ENCODE measurements at places on chromosomes 4 and X. TPM values are rescaled to one million over a fixed set of nuclear protein-coding genes. Genes with fewer than 3 reads are reported as not detected.

HERC5 gene
- total RNA-seq = 4.1 TPM

DNA sequence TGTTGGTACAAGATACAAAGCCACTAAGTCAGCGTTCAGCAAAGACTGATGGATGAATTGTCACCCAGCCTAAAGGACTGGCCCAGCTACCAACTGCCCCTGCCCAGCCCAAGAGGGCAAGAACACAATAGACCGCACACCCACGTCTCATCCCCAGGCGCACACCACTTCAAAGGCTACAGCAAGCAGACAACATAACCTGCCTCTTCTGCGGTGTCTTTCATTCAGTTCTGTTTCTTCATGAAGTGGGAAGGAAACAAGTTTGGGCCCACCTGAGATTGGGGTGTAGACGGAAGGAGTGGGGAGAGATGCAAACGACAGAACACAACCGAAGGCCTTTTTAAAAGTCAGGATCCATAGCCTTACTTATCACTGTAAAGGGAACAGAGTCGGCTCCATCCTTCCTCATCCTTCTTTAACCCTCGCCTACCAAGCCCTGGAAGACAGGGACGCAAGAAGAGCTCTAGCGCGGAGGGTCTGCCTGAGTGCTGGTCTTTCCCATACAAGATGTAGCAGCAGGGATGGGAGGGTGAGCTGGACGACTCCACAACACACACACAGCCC, 691 bp downstream of the SCARB2 start:
- no peak for DNase-seq

RHOH gene
- 7.9 TPM for total RNA-seq

- no peak for DNase-seq
Observed at GRCh38 chr4:111960241-111960667, 185.0 kb upstream of the FAM241A start.

DNA sequence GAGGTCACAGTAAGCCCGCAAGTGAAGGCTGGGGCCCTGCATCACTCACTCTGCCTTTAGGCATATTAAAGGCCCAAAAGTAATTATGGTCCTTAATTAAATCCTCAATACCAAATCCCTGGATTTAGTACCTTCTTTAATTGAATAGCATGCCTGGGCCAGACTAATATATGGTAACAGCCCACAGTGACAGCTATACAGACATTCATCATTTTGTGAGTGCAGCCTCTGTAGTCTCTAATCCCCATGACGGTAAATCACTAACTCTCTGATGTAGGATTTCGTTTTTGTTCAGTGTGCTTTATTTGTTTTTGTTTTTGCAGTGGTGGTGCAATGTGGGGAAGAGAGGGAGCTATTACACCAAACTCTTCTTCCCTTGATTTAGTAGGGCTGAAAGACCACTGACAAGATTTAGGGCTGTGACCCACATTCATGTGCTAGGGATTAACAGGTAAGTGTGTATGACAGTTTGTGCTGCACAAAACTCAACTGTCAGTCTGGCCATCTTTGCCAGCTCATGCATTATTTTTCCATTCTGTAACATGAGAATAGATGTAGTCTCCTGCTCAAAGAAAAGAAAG, 60.6 kb upstream of the SLC39A8 start:
- no peak for DNase-seq

DNA sequence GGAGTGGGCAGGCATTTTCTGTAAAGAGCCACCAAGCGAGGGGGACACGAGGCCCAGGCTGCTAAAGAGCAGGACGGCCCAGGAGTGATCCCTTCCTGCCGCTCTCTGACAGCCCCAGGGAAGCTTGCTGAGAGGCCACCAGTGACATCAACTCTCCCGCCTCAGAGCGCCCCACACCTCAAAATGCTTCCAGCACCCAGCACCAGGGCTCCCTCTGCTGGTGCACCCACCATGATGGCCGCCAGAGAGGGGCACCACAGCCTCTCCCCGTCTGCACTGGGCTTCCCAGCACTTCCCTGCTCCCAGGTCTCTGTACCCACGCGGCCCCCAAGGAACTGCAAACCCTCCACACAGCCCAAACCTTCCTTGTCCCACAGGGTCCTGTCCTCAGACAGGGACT, 40.4 kb downstream of the GAK start:
- DNase-seq = no peak

- no peak for DNase-seq
Observed at GRCh38 chr4:160848901-160849760, 1314.7 kb downstream of the FSTL5 start.

CCSER1 gene
- 5.4 TPM for total RNA-seq

DNA sequence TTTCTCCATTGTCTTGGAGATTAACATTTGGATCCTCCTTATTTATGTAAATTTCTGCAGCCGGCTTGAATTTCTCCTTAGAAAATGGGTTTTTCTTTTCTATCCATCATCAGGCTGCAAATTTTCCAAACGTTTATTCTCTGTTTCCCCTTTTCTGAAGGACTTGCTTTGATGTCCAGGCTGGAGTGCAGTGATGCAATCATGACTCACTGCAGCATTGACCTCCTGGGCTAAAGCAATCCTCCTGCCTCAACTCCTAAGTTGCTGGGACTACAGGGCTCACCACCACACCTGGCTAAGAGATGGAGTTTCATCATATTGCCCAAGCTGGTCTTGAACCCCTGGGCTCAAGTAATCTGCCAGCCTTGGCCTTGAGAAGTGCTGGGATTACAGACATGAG, 144.0 kb upstream of the ZXDB start:
- no peak for DNase-seq

LNX1 gene
- total RNA-seq = 32.1 TPM

GRCh38 chr4:60822986-60823385, 377.1 kb upstream of the ADGRL3 start:
- DNase-seq = no peak

DNA sequence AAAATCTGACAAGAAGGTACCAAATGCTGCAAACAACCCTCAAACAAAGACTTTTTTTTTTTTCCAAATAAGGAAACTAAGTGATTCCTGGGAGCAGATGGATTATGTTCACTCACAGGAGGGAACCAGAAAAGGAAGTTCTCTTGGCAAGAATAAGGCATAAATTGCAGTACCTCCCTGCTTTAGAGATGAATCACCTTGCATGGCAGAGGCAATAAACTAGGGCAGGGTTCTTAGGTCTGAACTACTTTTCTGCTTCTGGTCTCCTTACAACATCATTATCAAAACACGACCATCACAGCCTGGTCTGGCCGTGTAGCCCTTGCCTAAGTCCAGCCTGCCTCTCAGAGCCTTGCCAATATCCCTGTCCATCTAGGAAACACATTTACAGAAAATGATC, 6.3 kb downstream of the TMEM31 start:
- no peak for DNase-seq

- DNase-seq = no peak
Observed at GRCh38 chr4:36997727-36998126, 246.8 kb upstream of the NWD2 start.

DNA sequence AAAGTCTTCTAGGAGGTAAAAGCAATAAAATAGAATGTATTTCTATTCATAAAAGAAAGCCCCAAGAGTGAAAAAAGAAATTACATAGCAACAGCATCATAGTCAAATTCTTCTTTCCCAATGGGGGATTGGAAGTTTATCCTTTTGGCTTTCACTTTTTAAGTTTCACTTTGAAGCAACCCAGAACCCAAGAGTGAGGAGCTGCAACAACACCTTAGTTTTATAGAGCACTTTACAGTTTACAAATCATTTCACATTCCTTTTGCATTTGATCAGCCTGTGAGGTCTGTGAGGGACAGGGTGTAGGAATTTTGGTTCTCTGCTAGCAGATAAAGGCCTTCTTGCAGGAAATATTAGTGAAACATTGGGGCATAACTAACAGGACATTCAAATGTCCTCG, 112.0 kb upstream of the NDP start:
- no peak for DNase-seq

DNA sequence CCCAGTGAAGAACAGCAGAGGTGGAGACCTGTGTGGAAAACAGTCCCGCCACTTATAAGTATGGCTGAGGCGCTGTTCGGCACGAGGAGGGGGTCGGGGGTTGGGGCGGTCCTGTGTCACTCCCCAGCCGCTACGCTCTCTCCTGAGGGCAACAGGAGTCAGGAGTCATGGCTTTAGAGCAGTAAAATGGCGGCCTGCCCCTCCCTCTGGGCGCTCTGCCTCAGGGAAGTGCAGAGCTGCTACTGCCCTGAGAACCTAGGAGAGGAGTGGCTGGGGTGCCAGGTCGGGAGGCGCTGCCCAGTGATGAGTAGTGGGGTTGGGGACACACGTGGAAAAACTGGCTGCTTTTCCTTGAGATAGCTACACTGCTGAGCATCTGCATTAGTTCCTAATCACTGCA, 551.2 kb upstream of the AMOT start:
- DNase-seq = no peak

DNA sequence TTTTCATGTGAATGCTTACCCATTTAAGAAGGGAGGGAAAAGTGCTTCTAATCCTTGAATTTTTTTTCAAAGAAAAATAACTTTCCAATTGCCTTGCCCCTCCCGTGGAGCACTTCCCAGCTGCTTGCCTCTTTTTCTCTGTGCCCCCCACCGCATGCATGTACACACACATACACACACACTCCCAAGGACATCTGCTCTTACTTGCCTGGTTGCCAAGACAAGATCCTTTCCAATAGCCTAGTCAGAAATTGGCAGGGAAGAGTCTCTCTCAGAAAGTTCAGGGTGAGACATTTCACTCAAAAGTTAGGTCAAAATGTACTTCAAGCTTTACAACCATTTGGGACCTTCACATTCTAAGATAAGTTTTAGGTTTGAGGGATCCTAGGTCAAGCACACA, 10.9 kb downstream of the HHIP start:
- no peak for DNase-seq

- no peak for DNase-seq
Observed at GRCh38 chrX:7503251-7503650, 339.7 kb upstream of the VCX start.

SLC10A6 gene
- 0.81 TPM for total RNA-seq
